ENCODE measurements at places on chromosomes 7 and 10.

DNA sequence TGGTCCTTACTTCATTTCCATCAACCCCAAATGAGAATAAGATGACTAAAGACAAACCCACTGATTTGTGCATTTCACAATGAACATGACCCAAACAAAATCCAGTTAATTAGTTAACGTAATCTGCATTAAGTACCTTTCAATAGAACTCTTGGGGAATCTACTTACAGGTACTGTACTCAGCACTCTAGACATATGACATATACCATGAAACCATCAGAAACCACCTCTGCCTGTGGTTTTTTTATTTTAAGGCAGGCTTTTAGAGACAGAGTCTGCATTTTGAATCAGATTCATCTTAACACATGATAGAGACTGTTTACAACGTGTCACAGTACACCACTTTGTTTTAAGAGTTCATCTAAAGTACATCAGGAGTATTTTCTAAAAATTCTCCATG lies 168.4 kb downstream of the BTAF1 start:
- DNase-seq: no peak

DNA sequence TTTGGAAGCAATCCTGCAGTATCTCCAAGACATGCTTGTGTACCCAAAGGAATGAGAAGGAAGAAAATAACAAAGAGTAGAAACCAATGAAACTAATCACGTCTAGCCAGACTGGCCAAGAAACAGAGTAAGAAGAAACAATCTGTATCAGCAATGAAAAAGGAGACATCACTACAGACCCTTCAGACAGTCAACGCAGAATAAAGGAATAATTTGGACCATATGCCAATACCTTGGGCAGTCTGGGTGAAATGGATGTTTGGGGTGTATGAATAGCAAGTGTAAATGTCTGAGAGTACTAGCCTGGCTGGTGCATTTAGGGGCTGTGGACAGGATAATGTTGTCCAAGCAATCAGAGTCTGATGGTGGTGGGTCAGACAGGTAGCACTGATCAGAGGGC lies 61.1 kb downstream of the SLC29A4 start:
- DNase-seq: no peak

DNA sequence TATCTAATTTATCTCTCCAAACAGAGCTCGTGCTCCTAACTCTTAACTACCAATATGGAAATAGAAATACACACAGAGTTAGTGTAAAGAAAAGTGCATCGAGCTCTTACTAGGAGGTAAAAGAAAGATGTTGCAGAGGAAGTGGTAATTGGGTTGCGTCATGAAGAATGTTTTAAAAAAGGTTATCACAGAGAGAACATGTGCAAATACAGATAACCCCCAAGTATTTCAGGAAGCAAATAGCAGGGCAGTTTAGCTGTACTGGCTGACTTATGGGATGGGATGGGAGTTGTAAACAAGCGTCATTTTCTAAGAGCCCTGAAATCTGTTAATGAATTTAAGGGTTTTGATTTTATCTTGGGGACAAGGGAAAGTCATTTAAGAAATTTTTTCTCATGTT lies 153.9 kb downstream of the AGMO start:
- DNase-seq: no peak

DNA sequence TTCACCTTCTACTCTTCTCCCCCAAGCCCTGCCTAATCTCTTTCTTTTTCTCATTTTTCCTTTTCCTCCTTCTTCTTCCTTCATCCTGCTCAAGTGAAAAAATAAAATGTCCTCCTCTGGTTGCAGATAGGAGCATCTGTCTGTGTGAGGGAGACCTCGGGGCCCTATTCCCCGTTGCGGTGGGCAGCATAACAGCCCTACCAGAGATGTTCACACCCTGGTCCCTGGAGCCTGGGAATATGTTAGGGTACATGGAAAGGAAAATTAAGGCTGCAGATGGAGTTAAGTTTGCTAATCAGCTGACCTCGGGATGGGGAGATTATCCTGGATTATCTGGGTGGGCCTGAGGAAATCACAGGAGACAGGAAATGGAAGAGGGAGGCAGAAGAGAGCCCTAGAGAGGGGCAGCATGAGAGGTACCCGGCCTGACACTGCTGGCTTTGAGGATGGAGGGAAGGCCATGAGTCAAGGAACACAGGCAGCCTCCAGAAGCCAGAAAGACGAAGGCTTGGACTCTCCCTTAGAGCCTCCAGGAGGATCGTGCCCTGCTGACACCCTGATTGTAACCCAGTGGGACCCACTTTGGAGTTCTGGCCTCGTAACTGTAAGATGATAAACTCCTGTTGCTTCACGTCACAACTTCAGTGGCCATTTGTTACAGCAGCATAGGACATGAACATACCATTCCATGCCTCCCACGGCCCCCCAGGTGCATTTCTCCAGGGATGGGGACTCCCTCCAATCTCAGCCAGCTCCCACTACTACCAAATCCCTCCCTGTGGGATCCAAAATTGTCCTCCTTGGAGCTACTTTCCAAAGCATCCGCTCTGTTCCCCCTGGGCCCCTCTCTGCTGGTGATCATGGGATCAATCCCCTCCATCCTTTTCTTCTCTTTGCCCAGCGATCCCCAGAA lies 39.0 kb upstream of the ZMIZ1 start:
- DNase-seq: no peak

- no peak for DNase-seq
Observed at GRCh38 chr7:26930845-26931244, 66.5 kb upstream of the SKAP2 start.

DNA sequence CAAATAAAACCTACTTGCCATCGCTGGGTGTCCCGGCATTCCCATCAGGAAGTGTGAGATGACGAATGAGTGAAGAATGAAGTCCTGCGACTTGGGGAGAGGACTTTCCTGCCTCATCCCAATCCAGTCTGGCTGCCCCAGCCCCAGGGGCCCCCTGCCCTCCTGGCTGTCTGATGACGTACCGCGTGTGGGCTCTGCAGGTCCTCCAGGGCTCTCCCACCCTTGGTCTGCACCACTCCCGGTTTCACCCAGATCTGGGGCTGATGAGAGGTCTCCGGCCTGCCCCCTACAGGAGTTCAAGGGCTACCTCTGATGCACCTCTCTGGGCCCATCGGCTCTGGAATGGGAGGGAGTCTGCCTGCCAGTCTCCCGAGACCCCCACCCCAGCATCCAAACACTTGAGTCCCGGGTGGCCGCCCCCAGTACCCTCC lies 9.8 kb downstream of the ATP6V1F start:
- no peak for DNase-seq

DNA sequence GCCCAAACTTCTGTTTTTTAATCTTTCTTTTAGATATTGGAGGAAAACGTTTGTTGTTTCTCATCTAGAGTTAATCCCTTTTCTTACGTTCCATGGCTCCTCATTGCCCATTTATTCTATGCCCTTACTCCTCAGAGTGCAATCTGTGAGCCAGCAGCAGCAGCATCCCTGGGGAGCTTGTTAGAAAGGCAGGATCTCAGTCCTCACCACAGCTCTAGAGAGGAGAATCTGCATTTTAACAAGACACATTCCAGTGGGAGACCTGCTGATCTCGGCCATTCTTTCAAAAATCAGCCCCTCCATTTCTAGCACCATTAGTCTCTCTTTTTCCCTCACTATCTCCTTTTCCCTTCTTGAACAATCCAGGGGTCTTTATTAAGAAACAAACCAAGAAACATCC lies 84.4 kb upstream of the NOBOX start:
- no peak for DNase-seq

GRCh38 chr7:116468534-116468933 lies 31.0 kb upstream of the CAV2 start:
- no peak for DNase-seq

DNA sequence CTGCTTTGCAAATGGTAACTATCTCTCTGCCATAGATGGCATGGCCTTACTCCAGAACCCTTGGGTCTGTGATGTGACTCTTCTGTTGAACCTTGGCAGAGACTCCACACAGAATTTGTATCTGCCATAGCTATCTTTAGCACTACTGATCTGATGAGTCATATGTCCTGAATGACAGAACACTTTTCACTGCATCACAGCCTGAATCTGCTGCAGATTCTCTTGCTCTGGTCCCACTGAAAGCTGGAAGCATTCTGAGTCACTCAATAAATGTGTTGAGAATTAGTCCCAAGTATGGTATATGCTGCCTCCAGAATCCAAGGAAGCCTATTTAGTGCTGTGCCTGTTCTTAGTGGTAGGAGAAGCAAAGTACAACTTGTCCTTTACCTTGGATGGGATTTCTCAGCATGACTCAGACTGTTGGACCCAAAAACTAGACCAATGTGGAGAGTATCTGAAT lies 39.5 kb upstream of the ANKRD1 start:
- no peak for DNase-seq

GRCh38 chr7:112031689-112032088 lies 174.5 kb downstream of the DOCK4 start:
- no peak for DNase-seq

DNA sequence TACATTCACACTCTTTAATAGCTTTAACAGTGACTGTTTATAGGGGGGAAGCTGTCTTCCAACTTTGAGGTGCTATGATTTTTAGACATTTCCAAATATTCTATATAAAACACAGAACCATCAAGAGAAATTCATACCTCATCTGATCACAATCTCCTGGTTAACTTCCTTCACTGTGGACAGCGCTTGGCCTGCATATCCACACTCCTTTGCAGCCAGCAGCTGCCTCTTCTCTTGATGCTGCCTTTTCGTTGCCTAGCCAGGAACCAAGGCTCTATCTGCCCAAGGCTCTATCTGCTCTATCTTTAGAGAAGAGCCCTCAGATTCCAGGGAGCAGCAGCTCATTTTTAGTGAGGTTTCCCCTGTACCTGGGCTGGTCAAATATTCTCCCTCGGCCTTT lies 252.0 kb downstream of the PTEN start:
- no peak for DNase-seq

DNA sequence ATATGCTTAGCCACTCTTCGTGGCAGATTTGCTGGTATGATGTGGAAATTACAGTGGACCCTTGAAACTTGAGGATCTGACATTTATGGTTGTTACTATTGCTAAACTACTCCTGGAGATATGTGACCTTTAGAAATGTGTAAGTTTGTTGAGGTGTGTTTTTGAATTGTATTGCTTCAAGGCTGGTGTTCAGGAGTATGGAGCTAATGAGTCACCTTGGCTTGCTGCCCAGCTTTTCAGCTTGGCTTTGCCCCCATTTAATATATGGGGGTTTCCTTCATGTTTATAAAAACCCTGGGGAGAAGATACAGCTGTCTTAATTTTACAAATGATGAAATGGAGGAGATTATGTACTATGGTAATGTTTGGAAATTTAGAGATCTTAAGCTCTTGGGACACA lies 11.6 kb downstream of the HBP1 start:
- DNase-seq: no peak

DNA sequence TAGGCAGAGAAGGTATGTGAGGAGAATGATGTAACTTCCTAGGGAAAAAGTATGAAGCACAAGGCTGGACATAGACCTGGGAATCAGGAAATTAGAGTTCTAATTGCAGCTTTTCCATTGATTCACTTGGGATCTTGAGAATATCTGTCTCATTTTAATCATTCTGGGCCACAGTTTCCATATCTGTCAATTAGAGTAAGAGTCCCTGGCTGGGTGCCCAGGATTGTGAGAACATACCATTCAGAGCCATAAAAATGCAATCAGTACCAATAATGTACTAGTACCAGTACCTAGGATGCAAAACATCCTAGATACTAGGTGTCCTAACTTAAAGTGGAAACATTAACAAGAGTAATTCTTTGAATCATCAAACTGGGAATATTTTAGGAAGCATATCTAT lies 29.6 kb downstream of the CAV1 start:
- DNase-seq: no peak

- DNase-seq: peak; percentile 77
Observed at GRCh38 chr7:37352251-37352880, 96.3 kb downstream of the ELMO1 start.

Data from forelimb muscle (tissue), 1 donor.